Fibroblast of skin of left biceps (primary cell): ENCODE measurements at places on chromosomes 6 and 20.
A peak's percentile ranks its signal among the peaks of the same experiment; 100 is the strongest.

- no peak for DNase-seq
These were observed 91.0 kb downstream of the TBXT start for GRCh38 chr6:166076625-166077024.

DNA sequence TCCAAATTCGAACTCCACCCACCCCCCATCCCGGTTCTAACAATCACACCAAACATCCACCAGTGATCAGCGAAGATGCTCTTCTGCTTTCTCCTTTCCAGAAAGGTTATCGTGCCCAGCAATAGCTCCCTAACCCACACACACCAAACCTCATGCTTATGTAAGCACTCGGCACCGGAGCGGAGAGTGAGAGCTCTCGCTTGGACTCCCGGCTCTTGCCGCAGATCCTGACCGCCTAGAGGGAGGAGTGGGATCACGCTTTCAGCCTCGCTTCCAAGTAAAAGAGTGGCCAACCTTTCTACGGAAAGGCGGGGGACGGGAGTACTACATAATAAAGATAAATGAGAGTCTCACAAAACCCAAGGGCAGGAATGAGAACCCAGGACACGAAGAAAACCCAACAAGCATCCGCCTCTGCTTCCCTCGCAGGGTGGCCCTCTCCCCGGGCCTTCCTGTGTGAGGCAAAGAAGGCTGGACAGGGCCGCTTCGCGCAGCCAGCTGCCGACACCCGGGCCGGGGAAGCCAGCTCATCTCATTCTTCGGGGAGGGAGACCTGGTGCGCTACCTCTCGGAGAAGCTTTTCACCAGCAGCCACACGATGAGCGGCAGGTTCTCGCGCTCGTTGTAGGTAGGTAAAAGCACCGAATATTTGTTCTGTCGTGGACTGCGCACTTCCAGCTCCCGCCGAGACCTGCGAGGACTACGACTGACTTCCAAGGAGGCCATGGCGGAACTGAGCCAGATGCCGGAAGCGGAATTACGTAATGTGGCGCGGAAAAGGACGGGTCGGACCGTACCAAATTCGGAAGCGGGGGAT, at the start of gene DPM1:
Gene DPM1, minus strand, starts transcription at position 735 of the 817 bp plus-strand sequence. Its CDS starts 9 bp downstream, at position 726.
- DNase-seq = no peak

- DNase-seq = no peak
These were observed 73.6 kb upstream of the NHSL1 start for GRCh38 chr6:138572885-138573284.

GRCh38 chr6:50956014-50956413, 137.3 kb downstream of the TFAP2B start:
- DNase-seq = no peak

GRCh38 chr6:41058783-41059181, 5.8 kb downstream of the APOBEC2 start:
- DNase-seq = no peak

DNA sequence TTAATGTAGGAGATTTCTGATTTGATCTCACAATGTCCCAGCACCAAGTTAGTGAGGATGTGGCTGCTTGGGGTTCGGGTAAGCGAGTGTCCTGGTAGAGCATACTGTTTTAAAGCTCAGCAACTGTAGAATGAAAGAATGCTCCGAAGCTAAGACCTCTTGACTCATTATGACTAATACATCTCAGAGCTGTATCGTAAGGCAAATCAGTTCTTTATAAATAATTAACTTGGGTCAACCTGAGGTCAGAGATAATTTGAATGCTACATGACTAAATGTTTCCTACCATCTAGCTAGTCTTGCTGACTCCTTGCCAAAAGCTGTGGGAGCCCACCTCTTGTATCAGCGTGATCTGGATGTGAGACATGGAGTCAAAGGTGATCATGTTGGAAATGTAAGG, 128.8 kb upstream of the PDE7B start:
- DNase-seq = peak; percentile 69

- no peak for DNase-seq
These were observed 1.3 kb downstream of the LY6G6C start for GRCh38 chr6:31720196-31720770.

- no peak for DNase-seq
These were observed 91.2 kb upstream of the SCGN start for GRCh38 chr6:25560865-25561264.

- no peak for DNase-seq
These were observed 50.6 kb upstream of the LOC128125822 start for GRCh38 chr6:63521475-63522210.

DNA sequence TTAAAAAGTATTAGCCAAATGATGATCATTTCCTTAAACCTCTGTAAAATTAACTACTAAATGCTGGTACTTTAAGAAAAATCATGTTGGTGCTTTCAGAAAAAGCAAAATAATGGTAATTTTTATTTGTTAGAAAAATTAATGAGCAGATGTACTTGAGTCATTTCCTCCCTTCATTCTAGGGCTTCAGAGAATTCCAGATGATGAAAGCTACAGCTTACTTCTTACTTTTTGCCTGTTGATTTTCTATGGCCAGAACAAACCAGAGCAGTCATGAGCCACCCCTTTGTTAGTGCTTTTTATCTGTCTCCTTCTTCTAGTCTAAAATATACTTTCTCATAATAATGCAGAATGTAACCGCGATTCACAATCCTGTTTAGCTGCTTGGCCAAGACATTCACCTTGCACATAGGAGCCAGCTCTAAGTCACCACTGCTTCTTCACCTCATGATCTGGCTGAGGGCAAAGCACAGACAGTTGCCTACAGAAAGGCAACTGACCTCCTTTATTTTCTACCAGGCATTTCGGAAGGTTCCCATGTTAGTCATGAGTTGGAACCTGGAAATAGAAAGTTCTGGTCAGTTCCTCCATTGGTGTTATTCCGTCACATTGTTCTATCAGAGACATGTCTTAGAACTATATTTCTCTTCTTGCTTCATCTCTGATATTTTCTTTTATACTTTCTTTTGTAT, 43.5 kb upstream of the TINAG start:
- no peak for DNase-seq

DNA sequence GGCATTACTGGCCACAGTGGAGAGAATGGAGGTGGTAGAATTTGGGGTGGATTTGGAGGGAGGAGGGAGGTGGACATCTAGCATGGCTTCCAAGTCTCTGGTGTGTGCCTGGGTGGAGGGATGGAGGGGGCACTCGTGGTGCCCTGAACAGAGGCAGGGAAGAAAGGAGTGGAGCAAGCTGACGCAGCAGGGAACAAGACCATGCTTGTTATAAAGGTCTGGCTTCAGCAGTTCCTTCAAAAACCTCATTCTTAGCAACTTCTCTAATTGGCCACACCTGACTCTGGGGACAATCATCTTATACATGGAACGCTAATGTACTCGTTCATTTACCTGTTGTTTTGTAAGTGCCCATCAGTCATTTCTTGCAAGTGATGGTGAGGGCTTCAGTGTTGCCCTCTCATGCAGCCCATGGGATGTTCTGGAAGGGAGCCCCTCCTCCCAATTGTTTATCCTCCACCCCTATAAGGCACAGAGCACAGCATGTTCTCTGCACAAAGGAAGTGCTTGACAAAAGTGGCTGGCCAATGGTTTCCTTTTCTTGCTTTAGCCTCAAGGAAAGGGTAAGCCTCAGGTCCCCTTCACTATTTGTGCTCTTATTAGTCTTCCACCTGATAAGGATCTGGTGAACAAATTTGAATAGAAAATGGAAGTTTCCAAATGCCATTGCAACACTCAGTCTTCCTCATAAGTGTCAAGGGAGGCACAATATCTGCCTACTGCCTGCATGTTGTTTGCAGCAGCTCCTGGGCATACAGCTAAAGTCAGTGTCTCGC, 39.3 kb downstream of the GFOD1 start:
- no peak for DNase-seq

DNA sequence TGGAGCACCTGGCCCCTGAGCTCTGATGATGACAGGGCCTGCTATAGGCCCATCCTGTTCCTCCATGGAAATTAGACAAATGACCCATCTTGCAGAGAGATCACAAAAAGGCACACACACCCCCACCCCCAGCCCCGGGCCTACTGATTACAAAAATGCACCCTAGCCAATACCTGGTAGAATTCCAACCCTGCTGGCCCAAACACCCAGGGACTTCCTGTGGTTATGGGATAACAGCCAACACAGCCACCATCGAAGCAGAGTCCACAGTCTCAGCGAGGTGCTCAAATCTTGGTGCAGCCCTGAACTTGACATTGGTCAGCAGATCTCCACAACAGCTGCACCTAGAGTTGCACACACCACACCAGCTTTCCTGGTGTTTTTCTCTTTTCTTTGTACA, 17.0 kb downstream of the NCR2 start:
- no peak for DNase-seq

DNA sequence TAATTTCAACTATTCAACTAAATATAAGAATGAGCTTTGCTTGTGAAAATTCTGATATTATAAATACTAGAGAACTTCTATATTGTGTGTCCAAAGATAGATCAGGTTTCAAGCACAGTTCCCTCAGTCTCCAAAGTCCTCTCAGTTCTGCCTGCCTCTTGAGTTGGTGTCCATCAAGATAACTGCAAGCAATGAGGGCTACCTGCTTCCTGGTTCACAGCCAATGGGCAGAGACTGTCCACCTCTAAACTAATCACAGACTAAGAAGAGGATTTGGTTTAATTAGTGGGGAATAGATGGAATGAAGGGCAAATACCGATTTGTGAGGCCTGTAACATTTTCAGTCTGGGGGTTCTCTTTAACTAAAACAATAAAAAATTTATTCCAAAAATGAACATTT, 41.3 kb upstream of the LOC128125822 start:
- no peak for DNase-seq

- DNase-seq = peak; percentile 61
These were observed 66.3 kb upstream of the CD93 start for GRCh38 chr20:23152308-23152892.

DNA sequence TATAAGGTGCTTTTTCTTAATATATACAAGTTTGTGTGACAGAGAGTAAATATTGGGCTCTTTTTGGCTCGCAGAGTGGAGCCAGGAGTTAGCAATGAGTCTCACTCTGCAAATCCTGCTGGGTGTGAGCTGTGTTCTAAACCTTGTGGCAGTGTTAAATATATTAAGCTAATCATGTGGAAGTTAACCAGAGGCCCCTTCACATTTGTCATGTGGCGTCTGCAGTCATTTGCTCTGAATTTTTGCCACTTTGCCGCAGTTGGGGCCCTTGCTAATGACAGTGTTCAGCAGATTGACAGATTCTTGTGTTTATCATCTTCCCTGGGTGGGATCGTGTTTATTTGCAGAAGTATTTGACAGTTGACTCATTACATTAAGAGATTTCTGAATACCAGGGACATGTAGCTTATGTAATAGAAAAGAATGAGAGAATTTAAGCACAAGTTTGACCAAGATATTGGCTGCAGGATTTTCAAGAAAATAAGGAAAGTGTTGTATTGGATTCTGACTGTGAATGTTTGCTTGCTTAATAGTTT, 37.9 kb downstream of the SPATA2 start:
- no peak for DNase-seq

DNA sequence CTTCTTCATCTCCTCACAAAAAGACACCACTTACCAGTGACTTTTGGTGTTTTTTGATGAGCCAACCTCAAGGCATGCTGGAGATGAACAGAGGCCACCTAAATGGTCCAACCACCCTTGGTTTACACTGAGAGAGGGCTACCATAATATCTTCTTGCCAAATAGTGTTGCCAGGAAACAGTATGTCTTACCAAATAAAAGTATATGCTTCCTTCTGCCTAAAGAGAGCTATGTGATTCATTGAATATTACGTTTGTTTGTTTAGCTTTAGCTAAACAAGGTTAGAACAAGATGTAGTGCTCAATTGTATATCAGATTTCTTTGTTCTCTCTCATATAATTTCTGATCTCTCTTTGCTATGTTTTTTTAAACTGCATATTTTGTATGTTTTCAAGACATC, 40.6 kb upstream of the BMP6 start:
- no peak for DNase-seq

GRCh38 chr20:36214684-36215256, 21.5 kb upstream of the AAR2 start:
- DNase-seq = no peak

DNA sequence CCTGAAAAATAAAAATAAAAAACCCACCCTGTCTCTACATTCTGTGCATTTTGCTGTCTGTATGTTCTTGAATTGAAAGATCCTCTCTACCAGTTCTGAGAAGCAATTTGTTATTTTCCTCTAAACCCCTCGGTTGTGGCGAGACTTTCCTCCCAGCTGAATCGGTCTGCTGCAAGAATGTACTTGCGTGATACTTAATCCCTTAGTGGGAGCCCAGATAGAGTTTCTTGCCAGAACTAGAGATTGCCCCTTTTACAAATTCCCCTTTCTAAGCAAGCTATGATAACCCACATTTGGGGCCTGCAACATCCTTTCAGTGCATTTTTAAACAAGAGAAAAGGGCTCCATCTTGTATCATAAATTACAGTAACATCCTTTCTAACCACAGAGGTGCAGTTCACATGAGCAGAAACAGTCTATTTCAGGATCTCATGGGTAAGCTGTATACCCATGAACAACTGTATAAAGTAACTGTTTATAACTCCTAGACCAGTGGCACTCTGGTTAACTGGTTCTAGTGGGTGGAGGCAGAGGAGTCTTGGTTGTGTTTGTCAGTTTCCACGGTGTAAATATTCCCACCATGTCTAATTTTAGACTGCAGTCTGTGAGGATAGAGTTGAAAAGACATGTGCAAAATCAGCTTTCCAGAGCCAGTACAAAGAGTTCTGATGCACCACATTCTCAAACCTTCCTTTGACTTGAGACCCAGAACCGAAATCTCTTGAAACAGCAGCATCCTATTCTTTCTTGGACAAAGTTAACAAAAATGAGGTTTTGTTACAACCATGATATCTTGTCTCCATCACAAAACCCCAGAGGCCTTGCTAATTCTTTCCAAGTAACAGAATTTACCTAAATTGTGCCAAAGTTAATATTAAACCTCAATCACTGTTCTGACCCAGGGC, 113.1 kb upstream of the ZNF217 start:
- peak; percentile 61 for DNase-seq

DNA sequence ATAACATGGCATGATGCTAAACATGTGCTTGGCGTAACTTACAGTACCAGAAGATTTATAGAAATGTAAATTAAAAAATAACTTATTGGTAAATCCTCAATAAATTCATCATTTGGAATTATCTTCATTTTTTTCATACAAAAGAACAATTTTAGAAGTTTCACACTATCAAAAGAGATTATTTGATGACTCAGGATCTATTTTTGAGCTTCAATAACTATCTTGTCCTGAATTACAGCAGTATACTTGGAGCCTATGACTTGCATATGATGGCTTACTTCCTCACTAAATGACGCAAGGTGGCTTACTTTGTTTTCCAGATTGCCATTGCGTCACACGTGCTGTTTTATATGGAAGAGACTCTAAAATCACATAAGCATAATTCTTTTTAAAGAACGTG, 49.2 kb downstream of the KHDRBS2 start:
- no peak for DNase-seq

DNA sequence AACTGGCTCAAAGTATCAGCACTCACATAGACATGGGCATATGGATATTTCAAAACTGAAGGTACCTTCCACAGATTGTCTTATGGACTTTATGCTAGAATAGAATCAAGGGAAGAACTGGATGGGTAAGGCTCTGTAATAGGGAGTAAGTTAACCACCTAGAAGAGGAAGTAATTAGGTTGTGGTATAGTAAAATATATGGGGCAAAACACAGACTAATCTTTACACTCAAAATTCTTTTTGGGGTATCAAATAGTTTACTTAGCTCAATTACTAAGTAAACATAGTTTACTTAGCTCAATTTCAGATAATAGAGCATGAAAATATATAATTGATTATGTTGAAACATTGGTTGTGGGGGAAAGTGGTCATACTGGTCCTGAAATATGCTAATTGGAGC, 94.2 kb upstream of the ATXN1 start:
- no peak for DNase-seq
